Jurkat, Clone E6-1 (cell line): ENCODE measurements at places on chromosomes 12 and 14.

DNA sequence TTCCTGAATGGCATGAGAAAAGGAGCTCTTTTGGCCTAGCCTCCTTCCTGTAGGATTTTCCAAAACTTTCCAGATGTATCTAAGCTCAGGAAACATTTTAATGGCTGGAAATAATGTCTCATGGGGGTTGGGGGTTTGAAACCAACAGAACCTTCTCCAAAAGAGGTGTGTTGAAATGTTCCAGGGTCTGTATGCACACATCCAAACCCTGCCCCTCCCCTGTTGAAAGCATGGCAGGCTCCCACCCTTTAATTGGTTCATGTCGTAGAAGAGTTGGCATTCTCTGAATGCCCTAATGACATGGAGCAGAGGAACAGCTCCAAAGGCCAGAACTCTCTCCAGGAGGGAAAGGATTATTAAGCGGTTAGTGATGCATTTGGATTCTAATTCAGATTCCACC, 353.2 kb downstream of the ZFP36L1 start:
- DNase-seq: no peak

DNA sequence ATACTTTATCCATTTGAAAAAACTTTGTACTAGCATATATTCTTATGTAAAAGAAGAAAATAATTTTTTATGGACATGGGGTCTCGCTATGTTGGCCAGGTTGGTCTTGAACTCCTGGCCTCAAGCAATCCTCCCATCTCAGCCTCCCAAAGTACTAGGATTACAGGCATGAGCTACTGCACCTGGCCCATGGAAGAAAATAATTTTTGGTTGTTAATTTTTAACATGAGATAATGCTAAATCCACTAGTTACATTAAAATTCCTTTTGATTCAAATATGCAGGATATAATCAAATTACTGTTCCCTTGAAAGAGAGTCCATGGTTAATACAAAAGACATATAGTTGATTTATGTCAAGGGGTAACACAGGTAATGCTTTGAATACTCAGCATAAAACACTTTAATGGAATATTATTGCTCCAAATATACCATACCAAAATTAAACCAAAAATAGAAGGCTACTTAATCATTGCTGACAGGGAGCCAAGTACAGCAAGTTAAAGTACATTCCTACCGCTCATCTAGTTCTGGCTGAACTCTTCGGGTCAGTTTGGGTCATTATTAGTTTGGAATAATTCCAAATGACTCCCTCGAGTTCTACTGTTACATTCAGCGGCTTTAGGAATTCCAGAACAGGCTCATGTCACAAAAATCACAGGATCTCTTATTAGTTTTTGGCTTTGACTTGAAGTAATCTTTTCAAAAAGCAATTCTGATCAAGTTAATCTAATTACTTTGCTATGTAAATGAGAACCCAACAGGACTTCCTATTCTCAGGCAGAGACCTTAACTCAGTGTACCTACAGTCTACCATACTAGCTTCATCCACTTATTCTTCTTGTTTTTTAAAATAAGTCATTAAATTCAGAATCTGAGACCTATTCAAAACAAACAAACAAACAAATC, 6.1 kb downstream of the SOS2 start:
- no peak for DNase-seq

- peak; percentile 72 for DNase-seq
Measured at GRCh38 chr12:71392521-71393145, 47.0 kb upstream of the LGR5 start.

DNA sequence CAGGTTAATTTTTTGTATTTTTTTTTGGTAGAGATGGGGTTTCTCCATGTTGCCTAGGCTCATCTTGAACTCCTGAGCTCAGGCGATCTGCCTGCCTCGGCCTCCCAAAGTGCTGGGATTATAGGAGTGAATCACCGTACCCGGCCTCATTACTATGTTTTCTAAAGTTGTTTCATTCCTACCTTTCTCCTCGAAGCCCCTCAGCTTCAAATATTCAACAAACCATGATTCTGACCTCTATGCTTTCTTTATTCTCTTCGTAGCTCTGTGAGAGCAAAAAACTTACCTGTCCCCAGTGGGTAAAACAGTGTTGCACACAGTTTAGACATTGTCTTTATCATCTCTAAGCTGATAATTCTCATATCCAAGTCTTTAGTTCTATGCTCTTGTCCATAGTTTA, 26.2 kb upstream of the MDM2 start:
- DNase-seq: no peak

GRCh38 chr12:64070454-64070853, 151.6 kb downstream of the KICS2 start:
- DNase-seq: no peak

GRCh38 chr12:76020281-76020680, 11.3 kb downstream of the PHLDA1 start:
- peak; percentile 75 for DNase-seq

DNA sequence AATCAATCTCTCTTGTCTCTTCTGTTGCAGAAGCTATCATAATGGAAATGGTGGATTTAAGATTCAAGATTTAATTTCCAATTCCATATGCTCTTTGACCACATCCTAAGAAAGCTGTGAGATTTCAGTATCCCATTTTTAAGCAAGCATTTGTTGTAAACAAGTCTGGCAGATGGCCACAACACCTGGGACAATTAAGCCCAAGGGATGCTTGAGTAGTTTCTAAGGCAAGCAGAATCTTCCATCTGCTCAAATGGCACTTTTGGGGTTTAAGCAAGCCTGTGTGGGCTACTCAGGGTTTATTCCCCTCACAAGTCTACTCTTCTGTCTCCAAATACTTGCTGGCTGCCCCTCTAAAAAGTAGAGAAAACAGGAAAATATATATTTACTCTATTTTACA, 304.7 kb upstream of the SYT1 start:
- no peak for DNase-seq

DNA sequence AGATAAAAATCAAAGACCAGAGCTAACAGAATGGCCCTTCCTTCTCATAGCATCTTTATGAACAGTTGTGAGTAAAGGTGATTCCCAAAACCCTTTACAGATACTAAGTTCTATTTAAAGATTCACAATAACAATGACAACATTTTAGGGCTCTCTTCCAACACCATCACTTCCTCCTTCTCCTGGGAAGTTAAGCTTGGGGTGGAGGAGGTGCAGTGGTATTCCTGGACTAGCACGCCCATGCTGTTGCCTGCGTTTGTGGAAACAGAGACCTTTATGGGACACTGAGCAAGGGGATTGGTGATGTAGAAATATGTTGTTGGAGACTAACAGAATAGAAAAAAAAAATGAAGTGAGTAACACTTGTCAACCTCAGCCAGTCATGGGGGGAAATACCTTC, 22.5 kb downstream of the SYNE2 start:
- DNase-seq: no peak

GRCh38 chr12:68237078-68237477, 11.5 kb upstream of the IL26 start:
- DNase-seq: no peak

DNA sequence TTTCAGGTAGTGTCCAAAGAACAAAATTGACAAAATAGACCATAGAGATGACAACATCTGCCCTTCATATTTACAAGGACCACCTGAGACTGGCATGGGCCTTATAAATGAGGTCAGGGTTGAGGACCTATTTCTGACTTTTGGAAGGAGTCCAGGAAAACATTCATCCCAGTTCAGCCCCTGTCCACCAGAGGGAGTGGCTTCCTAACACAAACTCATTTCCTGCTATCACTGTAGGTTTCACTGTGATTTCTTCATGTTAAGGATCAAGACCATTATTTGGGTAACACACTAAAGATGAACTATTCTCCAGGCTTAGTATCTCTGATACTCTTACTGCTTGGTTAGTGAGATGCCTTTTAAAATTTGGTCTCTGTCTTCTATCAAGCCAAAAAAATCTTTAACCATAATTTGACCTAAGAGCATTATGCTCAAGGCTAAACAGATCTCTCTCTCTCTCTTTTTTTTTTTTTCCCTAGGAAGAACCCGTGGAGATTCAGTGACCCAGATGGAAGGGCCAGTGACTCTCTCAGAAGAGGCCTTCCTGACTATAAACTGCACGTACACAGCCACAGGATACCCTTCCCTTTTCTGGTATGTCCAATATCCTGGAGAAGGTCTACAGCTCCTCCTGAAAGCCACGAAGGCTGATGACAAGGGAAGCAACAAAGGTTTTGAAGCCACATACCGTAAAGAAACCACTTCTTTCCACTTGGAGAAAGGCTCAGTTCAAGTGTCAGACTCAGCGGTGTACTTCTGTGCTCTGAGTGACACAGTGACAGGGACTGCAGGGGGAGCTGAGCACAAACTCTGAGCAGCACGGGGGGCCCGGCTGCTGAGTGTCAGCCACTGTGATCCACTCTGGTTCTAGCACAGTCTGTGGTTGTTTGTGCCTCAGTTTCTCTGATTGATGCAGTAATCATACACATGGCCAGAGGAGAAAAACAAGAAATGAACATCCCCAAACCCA, 267.6 kb upstream of the OR4E1 start:
- DNase-seq: peak; percentile 64

DNA sequence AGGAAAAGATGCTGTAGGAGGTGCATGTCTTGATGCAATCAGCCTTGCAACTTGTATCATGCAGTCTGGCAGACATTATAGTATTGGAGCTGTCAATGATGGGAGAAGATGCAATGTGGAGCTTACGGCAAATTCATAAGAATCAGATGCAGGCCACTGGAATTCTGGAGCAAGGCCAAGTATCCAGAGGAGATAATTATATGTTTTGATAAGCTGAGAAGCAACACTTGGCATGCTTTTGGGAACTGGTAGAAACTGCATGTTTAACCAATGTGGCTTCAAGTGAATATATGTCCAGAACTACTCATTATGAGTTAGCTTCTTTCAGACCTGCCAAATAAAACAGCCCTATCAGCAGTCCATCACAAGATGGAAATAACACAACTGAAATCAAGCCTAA, 249.1 kb upstream of the PPFIA2 start:
- DNase-seq: no peak

DNA sequence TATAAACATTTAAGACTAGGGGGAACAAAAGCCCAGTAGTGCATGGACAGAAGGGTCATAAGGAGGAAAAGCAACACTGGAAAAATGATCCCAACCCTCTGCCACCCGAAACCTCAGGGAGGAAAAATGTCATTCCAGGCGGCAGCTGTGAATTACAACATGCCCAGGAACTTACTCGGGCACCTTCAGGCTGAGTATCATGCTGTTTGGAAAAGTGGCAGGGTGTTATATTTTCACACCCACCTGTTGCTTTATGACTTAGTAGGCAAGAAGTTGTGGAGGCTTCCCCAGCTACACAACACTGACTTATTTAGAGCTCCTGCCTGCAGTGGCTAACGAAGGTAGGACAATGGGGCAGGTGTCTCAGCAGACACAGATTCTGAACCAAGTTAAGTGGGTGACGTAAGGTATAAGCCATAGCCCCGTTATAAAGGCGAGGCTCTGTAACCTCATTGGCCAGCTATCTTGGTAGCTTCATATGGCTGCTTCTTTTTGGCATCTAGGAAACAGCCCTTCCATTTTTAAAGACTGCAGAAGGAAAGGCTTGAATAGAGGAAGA, 96.1 kb upstream of the IFNG-AS1 start:
- no peak for DNase-seq

DNA sequence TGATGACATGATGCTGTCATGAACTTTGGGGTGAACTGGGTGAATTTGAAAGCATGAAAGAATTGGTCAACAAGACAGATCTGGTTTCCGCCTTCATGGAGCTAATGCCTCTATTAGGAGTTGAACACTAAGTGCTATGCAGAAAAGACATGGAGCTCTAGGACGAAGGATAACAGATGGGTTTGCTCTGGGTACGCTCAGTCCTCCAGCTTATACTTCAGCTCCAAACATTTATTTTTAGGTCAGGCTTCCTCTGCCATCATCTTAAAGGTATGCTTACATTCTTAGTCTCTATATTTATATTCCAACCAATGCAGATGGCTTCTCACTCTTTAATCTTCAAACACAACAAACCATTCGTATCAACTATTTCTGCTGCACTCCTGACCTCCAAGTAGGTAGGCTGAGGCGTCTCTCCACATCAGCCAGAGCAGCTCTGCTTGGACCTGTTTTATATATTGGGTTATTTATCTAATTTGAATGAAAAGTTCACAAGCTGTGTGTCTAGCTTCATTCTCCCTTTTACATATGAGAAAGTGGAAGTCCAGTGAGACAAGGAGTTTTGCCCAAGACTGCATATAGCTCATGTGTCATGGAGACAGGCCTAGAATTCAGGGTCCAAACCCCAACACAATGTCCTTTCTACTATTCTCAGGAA, 226.3 kb downstream of the SPTSSA start:
- no peak for DNase-seq

- DNase-seq: no peak
Measured at GRCh38 chr14:91413547-91414474, 3.8 kb downstream of the CCDC88C start.

- no peak for DNase-seq
Measured at GRCh38 chr14:80003138-80003537, 208.2 kb downstream of the DIO2 start.

DNA sequence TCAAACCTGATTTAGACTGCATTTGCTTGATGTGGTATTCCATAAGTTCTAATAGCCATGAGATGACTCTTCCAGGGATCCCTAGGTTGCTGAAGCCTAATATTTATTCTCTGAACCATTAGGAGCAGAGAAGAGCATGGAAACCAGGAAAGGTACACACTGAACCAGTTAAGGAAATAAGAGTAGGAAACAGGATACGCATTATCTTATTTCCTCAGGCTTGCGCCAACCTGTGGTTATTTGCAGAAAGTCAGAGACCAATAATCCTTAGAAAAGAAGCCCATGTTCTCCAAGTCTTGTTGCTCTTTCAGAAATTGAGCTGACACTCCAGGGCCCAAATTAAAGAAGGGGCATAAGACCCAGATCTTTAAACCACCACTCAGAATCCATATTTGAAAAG, 41.8 kb upstream of the SMUG1 start:
- no peak for DNase-seq

DNA sequence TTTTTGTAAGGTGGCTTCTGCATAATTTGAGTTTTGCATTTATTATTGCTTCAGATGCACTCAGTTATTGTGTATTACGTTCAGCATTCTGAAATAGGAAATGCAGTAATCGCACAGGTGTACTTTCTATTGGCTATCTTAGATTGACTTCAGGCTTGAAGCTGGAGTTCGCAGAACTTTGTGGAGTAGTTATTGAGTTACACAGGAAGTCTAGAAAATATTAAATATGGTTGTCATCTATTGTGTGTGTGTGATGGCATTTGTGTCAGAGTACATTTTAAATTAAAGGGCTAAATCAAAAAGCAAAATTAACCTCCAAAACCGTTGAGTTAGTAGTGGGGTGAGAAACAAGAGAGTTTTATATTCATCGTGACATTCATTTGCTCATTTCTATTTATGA, 2.7 kb downstream of the ARID2 start:
- peak; percentile 55 for DNase-seq

DNA sequence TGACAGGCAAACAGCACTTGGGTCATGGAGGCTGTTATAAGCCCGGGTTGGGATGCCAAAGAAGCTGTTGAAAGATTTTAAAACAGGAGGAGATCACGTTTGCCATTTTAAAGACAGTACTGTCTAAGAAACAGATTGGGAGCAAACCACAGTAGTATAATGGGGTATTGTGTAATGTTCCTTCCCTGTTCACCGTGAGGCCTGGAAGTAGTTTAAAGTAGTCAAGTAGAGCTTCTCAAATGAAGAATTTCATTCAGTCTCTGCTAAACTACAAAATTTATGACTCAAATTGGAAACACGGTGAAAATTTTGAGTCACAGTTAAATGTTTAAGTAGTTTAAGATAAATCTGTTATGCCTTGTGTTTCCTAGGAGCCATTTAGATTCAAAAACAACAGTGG, 35.8 kb downstream of the ATP2A2 start:
- DNase-seq: no peak

GRCh38 chr14:96204151-96205058, at the start of gene BDKRB2:
Gene BDKRB2 (plus strand): TSS chr14:96204839. CDS start chr14:96237108, 32,269 bp downstream.
- DNase-seq: no peak
